ENCODE measurements at places on chromosomes 16 and 17.

DNA sequence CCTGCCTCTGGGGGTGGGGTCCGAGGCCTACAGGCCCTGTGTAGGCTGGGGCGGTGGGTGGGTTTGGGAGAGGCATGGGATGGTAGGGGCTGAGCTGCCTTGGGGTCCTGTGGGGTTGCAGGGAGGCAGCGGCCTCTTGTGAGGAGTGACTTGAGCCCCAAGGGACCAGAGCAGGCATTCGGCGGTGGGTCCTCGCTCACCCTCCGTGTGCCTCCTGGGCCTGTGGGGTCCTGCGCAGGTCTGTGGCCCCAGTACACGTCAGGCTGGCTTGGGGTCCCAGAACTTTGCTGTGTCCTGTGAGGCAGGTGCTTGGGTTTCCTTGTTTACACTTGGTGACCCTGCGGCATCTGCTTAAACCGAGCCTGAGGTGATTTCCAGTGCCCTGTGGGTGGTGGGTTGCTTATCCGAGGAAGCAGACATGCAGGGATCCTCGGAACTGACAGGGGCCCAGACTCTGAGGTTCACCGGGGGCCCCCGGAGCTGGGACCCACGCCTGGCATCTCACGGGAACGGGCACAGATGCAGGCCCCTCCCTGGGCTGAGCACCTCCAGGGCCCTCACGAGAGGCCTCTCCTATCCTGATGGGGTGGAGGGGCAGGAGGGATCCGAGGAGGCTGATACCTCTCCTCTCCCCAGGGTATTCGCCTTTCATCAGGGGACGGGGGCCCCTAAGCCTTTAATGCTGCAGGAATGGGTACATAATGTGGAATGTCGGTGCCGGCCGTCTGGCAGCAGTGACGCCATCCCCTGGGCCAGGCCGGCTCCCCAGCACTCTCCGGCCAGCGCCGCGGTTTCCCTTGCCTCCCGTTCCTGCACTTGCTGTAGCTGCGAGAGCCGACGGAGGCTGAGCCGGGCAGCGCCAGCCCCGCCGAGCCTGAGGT, 7.7 kb downstream of the METRNL start:
- DNase-seq, result no peak

DNA sequence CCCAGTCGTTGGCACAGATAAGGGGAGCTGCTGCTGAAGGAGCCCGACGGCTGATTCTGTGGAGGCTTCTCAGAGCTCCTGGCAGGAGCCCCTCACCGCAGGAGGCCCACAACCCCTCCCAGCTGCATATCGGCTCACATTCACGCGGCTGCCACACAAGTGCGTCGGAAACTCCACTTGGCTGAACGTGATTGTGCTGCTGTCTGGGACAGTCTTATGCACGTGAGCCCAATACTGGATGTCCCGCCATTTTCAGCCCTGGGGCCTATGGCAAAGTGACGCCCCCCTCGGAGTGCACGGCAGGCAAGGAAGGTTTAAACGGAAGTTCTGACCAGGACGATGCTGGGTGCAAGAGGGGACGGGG, 8.7 kb upstream of the PITPNA start:
- no peak for DNase-seq

DNA sequence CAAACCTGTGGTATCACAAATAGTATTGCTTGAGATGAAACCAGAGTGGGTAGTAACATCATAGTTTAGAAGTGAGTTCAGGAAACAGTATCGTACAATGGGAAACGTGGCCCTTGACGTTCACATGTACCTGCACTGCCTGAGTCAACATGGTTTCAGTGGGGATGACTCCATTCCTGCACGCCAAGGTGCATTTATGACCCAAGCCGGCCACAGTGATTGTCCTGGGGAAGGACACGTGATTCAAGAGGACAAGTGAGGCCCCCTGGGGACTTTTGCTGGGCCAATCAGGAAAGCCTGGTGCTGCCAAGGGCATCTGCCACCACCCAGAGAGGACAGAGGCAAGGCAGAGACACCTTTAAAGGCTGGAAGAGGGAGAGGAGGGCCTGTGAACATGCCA, 119.2 kb downstream of the AXIN2 start:
- no peak for DNase-seq

DNA sequence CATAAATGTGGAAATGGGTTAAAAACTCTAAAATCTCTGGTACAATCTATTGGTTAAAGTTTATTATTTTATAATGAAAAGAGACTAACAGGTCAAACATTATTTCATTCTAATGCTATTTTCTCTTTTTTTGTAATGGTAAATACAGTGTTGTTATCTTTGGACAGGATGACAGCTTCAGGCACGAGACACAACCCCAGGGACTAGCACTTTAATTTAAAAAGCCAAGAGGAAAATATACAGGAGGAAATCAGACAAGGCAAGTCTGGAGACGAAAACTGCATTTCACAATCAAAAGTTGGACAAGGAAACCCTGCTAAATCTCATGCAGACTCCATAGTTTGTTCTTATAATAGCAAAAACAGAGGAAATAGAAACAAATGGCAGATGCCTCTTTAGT, 589.1 kb upstream of the CDH8 start:
- DNase-seq, result no peak

GRCh38 chr16:85384833-85385462, 228.2 kb upstream of the GSE1 start:
- no peak for DNase-seq

- no peak for DNase-seq
Observed at GRCh38 chr17:36092230-36092629, 2.3 kb upstream of the CCL3 start.

DNA sequence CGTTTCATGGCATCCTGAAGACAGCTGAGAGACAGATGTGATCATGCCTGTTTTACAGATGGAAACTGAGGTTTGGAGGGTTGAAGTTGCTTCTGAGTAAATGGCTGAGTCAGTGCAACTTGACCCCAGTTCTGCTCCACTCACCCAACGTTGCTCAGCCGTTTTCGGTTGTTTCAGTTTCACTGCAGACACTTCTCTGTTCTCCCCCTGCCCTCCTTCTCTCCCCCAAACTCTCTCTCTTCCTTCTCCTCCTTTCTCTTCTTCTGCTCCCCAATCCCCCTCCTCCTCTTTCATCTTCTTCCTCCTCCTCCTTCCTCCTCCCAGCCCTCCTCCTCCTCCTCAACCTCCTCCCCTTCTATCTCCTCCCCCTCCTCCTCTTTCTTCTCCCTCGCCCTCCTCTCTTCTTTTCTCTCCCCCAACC, 9.4 kb upstream of the CEP20 start:
- no peak for DNase-seq

- DNase-seq, result no peak
Observed at GRCh38 chr16:77637940-77638339, 84.4 kb upstream of the NUDT7 start.

DNA sequence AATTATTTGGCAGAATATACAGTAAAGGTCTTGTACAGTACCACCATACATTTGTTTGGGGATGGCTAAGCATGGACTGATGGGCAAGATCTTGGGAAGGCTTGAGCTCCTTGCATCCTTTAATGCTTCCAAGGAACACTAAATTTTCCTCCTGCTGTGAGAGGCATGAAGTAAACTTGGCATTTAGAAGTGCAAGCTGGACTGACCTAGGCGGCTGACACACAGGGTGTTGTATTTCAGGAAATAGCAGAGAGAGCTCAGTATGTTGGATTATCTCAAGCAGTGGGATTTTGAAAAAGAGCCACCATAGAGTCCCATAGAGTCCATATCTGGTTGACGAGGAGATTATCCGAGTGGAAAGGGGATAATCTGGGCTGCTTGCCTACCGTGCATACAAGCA, 2137.1 kb downstream of the TP53TG3F start:
- DNase-seq, result no peak

DNA sequence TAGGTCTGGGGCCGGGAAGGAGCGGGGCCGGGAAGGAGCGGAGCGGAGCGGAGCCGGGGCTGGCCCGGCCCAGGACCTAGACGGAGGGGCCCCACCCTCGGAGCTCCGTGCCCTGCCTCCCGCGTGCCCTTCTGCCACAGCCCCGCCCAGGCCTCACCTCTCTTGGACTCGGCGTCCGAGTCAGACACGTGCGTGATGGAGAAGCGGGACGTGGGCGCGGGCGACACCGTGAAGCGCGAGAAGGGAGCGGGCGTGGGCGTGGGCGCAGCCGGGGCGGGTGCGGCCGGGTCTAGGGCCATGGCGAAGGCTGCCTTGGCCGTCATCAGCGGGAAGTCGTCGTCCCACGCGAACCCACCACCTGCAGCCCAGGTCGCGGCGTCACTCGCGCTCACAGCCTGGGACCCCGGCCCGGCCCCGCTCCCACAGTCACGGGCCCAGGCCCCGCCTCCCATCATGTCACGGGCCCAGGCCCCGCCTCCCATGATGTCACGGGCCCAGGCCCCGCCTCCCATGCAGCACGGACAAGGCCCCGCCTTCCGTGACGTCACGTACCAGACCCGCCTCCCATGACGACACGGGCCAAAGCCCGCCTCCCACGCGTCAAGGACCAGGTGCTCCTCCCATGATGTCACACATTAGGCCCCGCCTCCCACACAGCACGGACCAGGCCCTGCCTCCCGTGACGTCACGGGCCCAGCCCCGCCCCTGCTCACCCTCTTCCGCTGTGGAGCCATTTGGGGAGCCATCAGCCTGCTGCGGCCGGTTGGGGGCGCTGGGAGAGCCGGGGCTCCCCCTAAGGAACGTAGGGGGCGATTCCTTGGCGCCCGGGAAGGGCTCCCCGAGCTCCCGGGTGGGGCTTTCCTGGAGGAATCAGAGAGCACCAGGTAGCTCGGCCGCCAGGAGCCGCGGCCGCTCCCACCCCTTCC, 45.8 kb upstream of the PVALEF start:
- DNase-seq, result peak; percentile 70

DNA sequence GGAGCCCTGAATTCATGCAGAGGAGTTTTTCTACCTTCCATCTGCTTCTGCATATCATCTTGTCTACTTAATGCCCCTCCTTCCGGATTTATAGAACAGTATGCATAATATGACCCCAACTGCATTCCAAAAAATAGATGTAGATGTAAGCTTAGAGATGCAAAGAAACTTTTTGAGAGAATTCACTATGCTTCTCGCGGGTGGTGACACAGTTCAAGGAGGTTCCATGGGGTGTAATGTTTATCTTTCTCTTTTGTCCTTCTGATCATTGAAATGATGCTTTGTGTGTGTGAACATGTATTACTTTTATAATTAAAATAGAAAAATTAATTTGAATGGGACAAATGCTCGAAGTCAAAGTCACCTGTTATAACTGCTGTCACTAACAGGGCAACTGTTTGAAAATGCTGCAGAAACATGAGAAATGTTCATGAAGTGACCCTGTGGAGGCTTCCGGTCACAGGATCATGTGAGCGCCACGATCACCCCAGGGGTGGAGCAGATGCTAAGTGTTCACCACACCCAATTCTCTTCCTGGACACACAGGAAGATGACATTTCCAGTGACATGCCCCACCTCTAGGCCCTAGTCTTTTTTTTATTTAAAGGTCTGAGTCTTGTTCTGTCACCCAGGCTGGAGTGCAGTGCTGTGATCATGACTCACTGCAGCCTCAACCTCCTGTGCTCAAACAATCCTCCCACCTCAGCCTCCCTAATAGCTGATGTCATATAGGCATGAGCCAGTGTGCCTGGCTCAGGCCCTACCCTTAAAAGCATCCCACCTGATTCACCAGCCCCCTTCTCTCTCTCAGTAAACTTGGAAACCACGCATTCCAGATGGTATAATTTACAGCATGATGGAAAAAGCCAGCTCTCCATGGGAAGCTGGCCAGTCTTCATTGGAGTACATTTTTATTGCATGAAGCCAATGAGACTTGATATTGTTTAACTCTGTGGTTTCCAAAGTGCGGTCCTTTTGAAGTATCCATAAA, 21.0 kb upstream of the AGRP start:
- no peak for DNase-seq

DNA sequence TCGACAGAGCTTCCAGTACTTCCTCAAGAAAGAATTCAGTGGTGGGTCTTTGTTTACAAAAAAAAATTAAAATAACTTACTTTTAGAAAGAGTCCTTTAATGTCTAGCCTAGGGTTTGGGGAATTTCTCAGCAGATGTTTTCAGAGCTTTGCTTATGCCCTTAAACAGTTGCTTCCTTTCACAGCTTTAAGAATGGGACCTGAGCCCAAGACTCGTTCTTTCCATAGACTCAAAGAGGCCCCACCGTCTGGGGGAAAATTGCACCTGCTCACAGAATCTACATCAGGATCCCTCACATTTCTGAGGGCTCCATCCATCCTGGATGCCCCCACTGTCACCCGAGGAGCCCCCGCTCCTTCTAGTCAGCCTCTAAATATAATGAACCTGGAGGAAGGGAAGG, 60.0 kb downstream of the RGS9 start:
- DNase-seq, result no peak

DNA sequence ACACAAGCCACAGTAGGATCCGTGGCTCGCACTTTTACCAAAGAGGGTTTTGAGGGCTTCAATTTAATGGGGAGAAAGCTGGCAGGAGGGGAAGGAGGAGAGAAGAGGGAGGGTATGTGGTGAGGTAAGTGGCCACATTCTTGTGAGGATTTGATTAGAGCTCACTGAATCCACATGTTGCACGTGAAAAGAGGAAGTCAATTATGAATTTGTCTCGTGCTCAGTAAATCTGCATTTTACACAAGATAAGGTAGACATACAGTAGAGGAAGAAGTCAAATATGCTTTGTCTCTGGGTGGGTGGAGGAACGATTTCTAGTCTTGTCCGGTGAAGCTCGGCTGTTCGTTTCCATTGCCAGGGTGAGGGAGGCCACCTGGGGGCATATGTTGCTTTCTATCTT, 862 bp downstream of the ZNF232 start:
- DNase-seq, result no peak

- no peak for DNase-seq
Observed at GRCh38 chr17:1108765-1109605, 70.8 kb downstream of the ABR start.

DNA sequence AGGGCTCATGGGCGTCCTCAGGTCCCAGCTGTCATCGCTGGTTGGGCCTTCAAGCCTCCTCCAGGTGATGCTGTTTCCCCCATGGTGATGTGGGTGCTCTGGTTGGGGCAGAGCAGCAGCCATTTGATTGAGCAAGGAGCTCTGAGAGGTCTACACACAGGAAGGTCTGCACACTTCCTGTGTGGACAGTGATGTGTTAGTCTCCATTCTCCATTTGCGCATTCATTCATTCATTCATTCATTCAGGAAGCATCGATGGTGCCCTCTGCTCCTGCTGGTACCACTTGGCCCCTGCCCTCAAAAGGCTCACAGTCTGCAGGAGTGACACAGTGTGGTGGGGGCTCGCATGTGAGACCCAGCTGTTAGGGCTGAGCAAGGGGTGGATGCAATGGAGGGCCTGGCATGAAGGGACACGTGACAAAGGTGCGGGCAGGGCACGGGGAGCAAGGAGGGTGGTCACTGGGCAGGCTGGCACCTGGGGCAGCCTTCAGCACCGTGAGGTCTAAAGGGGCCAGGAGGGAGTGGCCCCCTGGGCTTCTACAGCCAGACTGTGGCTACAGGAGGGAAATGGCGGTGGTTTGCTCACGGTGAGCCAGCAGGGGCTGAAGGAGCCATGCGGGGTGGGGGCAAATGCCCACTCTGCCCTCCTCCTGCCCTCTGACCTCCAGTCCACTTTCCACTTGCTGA, 1.5 kb downstream of the ADGRG3 start:
- no peak for DNase-seq

Measured in smooth muscle cell of the brain vasculature (primary cell).